ENCODE measurements at places on chromosomes 6 and 20. TPM values are rescaled to one million over a fixed set of nuclear protein-coding genes. Genes with fewer than 3 reads are reported as not detected.

Gene COL9A1
- 9.9 TPM for total RNA-seq

Gene PTGIS
- total RNA-seq: 43.4 TPM

Gene FYN
- 137 TPM for total RNA-seq

Gene LRRC1
- total RNA-seq: 21.0 TPM

Gene CCM2L
- total RNA-seq: 12.7 TPM

Gene SLC35A1
- 21.9 TPM for total RNA-seq

Gene KHDRBS2
- 5.2 TPM for total RNA-seq

Gene SS18L1
- 27.2 TPM for total RNA-seq

Gene KIFC1
- 17.9 TPM for total RNA-seq

Gene FAM209B
- not detected for total RNA-seq

Gene BTBD3
- 59.8 TPM for total RNA-seq

Gene BMP5
- 4.9 TPM for total RNA-seq

Gene SALL4
- total RNA-seq: 7.7 TPM

Gene ADGRB3
- total RNA-seq: 8.0 TPM

Gene SRMS
- total RNA-seq: 0.12 TPM

Gene ERVFRD-1
- not detected for total RNA-seq

Gene MOCS1
- total RNA-seq: 16.2 TPM

Gene LRRC73
- total RNA-seq: 1.6 TPM

Gene GSTA3
- total RNA-seq: not detected

Gene CD93
- total RNA-seq: 70.4 TPM

Gene DEFB124
- total RNA-seq: not detected

Gene EPPIN
- total RNA-seq: not detected

Gene OR2B6
- total RNA-seq: 0.23 TPM

Gene OR2H1
- total RNA-seq: not detected

Gene NPEPL1
- 41.1 TPM for total RNA-seq

Gene TGM6
- total RNA-seq: not detected

Gene CCDC170
- total RNA-seq: 3.1 TPM

Gene HLA-DOB
- total RNA-seq: 0.88 TPM

Gene LPA
- 0.06 TPM for total RNA-seq

Gene RNF144B
- 41.0 TPM for total RNA-seq

Gene ZGPAT
- 16.8 TPM for total RNA-seq

Gene CCN6
- total RNA-seq: 1.1 TPM

Gene SIRPG
- 0.18 TPM for total RNA-seq

Gene TGM2
- 57.3 TPM for total RNA-seq

Gene RWDD2A
- 2.9 TPM for total RNA-seq

Gene BANF2
- not detected for total RNA-seq

Gene SNAP25
- 3.2 TPM for total RNA-seq

Gene GGTLC1
- not detected for total RNA-seq

Gene LAMA2
- total RNA-seq: 90.8 TPM

Gene ZSWIM1
- 8.3 TPM for total RNA-seq

Gene GSTA2
- not detected for total RNA-seq

Gene NOP56
- 104 TPM for total RNA-seq

Gene RNF182
- 1.4 TPM for total RNA-seq

Gene BNIP5
- total RNA-seq: 0.58 TPM

Gene TCP1
- 253 TPM for total RNA-seq

Gene MYB
- total RNA-seq: 4.4 TPM

Gene SERPINB6
- 58.7 TPM for total RNA-seq

Gene PDE10A
- 38.2 TPM for total RNA-seq
